ENCODE measurements at places on chromosomes 4 and X.

- no peak for DNase-seq
These were observed 184.9 kb downstream of the PCDH18 start for GRCh38 chr4:137347371-137347770.

GRCh38 chr4:158767451-158767850, 1.4 kb upstream of the FNIP2 start:
- no peak for DNase-seq

GRCh38 chr4:105965183-105965800, 70.0 kb downstream of the NPNT start:
- DNase-seq = no peak

GRCh38 chr4:89715631-89716030, 121.3 kb downstream of the SNCA start:
- DNase-seq = no peak

DNA sequence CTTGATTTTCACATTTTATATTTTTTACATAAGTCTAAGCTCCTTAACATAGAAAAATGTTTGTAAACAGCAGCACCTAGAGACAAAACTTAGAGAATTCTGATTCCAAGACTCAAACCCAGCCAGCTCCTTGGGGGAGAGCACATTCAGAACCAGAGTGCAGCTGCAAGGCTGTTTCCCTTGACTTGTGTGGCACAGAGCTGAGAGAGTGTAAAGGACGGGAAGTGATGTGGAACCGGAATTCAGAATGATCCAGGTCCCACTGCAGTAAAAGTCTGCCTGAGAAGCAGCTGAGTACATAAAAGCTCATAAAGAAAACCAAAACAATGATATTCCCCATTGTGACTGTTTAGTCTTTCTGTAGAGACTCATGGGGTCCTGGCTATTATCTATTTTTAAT, 713.8 kb downstream of the RAB28 start:
- no peak for DNase-seq

DNA sequence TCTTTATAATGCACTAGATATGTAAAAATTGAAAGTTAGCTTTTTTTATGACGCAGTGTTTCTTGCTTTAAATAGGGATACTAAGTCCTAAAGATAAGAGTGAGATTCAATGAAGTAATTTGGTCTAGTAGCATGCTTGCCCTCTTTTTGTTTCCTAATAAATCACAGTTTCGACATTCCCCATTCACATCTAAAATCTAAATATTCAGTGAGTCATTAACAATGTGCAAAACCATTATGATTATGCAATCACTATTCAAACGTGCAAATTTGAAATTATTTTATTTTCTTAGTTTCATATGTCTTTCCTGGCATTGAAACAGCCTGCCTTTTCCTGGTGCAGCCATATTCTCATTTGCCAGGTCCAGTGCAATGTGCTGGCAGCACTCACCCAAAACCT, 1350.5 kb upstream of the PABPC4L start:
- no peak for DNase-seq

DNA sequence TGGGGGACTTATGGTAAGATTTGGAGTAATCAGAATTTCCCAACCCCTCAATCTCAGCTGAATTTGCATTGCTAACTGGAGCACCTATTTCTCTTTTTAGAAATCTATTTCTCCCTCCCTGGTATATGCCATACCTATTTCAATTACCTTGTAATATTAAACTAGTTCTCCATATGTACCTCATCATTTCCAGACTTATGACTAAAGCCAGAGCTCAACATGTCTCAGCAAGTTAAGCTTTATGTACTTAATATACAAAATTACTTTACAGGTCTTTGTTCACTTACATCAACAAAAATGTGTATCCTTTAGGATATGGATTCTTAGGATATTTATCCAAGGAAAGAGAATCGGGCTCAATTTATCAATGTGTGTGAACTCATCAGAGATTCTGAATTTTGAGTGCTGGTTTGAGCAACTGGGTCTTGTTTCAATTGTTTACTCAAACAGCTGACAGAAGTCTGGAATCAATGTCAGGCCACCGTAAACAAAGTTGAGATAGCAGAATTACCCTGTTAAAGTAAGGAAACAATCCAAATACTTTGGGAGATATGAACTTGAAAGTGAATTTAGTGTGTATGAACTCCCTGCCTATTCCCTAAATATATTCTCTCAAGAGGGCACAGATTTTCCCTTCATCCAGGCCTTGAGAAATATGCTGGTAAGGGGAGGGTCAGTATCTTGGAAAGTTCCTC, 199.6 kb downstream of the VEGFC start:
- DNase-seq = no peak

DNA sequence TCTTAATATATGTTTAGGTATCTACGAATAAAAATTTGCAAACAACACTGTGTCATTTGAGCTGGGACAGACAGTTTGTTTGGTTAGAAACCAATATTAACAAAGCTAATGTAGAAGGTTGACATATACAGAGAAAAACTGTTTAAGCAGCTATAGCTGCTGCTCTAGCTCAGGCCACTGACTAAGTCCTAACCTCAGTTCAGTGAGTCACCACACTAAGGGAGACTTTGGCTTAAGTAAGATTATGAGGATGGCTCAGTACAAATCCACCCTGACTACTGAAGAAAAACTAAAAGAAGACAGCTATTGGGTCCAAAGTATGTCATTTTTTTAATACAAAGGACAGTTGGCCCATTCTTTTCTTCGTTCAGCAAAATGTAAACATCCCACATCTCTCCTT, 717.3 kb upstream of the ACTRT1 start:
- no peak for DNase-seq

DNA sequence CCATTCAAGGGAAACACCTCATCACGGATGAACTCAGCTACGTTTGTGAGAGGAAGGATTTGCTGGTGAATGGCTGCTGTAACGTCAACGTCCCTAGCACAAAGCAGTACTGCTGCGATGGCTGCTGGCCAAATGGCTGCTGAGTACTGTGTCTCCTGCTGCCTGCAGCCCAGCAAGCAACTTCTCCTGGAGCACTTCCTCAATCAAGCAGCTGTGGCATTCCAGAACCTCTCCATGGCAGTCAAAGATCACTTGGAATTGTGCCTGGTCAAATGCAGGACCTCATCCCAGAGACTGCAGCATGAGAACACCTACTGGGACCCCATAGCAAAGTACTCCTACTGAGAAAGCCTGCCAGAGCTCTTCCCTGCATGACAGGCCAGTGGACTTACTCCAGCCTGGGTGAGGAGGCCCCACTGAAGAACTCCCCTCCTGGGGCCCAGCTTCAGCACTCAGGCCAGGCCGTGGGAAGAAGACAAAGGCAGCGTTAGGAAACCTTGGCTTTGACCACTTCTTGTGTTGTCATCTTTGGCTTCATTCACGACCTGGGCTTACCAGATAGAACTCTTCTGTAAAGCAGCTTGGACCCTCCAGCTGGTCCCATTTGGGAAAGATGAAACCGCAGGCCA, 244.3 kb downstream of the RBMX2 start:
- no peak for DNase-seq

DNA sequence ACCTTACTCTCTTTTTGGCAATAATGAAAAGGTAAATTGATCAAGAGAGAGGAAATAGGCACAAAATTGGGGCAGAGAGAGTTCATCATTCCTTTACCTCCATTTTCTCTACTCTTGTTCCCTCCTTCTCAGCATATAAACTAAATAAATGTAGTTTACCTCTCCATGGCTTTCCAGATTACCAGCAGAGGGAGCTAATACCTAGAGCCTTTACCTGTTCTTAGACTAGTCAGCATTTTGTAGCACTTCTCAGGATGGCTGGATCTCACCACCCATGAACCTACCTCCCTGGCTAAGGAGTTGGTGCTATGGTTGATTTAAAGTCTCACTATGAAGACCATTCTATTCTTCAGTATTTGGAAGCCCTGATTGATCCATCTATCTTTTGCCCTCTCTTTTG, 15.7 kb downstream of the OFD1 start:
- no peak for DNase-seq

- no peak for DNase-seq
These were observed 45.1 kb downstream of the PRPS1 start for GRCh38 chrX:107673431-107673830.

DNA sequence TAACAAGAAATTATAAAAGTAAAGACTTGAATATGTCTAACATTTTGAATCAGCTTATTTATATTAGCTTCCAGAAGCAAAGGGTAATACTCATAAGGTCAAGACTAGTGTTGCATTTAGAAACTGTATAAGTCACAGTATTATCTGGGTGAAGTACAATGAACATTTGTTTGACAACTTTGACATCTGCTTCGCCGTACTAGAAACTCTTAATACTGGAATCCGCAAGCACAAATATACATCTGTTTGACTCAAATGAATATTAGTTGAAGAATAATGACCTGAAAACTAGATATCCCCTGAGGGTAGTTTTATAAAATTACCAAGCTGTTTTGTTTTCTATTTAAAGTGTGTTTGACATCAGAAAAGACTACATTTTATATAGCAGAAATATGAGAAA, 135.4 kb upstream of the ATOH1 start:
- DNase-seq = no peak

DNA sequence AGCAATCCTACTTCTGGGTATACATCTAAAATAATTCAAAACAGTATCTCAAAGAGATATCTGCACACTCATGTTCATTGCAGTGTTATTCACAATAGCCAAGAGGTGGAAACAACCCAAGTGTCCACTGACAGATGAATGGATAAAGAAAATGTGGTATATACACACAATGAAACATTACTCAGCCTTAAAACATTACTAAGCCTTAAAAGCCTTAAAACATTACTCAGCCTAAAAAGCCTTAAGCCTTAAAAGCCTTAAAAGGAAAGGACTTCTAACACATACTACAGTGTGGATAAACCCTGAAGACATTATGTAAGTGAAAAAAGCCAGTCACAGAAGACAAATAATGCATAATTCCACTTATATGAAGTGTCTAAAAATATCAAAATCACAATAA, 40.3 kb upstream of the TFDP3 start:
- DNase-seq = no peak

DNA sequence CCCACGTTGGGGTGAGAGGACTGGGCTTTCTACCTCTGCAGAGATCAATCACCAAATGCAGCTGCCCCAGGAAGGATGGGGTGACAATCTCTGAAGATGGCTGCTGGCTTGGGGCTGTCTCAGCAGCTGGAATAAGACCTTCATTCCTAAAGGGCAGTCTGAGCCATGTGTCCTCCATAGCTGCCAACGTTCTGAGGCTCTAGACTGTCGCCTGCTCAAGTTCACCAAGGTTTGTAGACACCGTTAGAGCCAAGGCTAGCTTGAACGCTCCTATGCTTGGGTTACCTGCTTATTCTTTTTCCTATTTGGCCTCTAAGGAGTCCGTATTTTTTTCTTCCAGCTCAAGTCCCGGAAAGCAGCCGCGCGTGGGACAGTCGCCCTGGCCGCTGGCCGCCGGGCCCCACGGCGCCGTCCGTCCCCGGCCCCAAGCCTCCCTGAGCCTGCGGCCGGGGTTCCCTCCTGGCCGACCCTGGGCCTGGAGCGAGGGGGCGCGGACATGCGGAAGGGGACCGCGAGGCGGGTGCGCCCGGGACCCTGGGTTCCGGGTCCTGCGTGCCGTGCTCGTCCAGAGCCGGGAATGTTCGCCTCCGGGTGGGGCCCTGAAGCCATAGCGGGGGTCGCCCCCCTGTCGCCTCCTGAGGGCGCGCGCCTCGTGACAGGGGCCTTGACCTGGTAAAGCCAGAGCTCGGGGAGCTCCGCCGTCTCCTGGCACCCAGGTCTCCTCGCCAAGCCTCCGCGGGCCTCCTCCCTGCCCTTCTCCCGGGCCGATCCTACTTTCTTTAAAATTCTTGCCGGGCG, 23.3 kb downstream of the MRFAP1 start:
- no peak for DNase-seq

Data from stimulated activated CD8-positive, alpha-beta memory T cell treated with anti-CD3 and anti-CD28 coated beads, Interleukin-4, amount 100 ng/mL, for 24 hours (primary cell).